Stimulated activated CD4-positive, alpha-beta T cell treated with anti-CD3 and anti-CD28 coated beads, Interleukin-1b, Interleukin-23, amount 100 ng/mL, for 1 hour (primary cell): ENCODE measurements at places on chromosomes 7 and 10.

DNA sequence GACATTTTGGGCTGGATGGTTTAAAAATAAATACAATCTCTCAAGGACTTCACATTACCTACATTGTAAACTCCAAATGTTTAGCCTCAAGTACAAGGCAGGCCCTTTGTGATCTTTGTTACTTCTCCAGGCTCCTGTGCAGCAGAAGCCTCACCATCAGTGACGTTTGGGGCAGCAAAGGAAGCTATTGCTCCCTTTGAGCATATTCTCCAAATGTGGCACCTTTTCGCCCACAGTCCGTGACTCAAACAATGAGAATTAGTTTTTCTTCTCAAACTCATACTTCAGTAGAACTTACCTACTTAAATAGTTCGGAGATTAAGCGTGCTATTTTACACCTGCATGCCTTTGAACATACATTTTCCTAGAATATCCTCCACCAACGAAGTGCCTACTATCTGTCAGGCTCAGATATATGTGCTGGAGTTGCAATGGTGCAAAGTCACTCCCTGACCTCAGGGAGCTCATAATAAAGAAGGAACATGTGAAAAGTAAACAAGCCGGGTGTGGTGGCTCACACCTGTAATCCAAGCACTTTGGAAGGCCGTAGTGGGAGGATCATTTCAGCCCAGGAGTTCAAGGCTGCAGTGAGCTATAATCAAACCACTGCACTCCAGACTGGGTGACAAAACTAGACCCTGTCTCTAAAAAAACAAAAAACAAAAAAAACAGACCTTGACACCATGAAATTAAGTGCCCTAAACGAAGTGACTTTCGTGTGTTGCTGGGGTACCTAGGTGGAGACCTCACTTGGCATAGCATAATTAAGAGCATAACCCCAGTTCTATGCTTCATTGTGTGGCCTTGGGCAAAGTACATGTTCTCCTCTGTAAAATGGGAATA is 1.2 kb upstream of the ABCF2 start:
- no peak for DNase-seq

- DNase-seq = no peak
Measured at GRCh38 chr10:63866747-63867140, 345.5 kb downstream of the REEP3 start.

- no peak for DNase-seq
Measured at GRCh38 chr10:36173364-36173763, 531.3 kb upstream of the FZD8 start.

GRCh38 chr7:133497061-133497460 is 244.2 kb downstream of the EXOC4 start:
- no peak for DNase-seq

DNA sequence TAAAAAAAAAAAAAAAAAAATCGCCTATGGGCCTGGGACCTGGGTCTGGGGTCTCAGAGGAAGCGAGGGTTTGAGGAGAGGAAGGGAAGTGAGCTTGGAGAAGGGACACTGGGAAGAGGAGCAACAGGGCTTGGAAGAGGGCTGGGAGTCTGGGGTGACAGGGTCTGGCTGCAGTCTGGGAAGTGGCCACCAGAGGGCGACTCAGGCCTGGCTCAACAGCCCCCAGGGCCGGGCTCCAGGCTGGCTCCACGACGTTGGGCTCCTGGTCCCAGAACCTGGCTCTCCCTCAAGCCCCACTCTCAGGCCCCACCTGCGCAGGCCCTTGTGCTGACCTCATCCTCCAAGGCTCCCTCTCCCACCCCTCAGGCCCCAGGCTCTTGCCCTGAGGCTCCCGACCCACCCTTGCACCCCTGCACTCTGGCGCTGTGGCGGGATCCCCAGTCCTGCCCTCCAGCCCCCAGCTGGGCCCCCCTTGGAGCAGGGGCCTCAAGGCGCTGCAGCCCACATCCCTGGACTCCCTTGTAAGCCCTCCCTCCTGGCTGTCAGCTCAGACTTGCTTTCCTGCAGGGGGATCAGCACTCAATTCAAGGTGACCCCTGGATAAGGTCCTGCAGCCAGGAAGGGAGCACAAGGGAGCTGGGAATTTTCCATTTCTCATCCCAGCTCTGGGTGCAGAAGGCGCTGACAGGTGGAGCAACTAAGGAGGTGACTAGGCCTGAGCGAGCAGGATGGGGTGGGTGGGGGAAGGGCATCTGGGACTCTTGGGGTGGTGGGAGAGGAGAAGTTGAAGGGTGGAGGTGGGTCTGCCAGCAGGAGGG is 5.4 kb upstream of the SPACDR start:
- peak; percentile 73 for DNase-seq

DNA sequence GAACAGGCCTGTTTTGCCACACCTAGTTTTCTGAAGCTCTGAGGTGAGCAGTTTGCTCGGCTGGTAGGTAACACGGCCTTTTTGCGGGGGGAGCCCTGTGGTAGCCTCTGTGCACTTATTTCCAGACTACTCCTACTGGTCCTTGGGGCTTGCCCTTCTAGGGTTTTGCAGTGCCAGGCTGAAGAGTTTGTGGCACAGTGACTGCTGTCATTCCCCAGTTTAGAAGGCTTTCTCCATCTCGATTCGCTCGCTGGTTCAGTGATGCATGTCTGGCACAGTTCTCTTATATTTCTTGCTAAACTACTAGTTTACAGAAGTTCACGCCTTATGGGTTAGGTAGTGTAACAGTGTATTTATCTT is 711 bp downstream of the KIF20B start:
- no peak for DNase-seq

- no peak for DNase-seq
Measured at GRCh38 chr10:110617425-110618229, 26.5 kb upstream of the RBM20 start.

DNA sequence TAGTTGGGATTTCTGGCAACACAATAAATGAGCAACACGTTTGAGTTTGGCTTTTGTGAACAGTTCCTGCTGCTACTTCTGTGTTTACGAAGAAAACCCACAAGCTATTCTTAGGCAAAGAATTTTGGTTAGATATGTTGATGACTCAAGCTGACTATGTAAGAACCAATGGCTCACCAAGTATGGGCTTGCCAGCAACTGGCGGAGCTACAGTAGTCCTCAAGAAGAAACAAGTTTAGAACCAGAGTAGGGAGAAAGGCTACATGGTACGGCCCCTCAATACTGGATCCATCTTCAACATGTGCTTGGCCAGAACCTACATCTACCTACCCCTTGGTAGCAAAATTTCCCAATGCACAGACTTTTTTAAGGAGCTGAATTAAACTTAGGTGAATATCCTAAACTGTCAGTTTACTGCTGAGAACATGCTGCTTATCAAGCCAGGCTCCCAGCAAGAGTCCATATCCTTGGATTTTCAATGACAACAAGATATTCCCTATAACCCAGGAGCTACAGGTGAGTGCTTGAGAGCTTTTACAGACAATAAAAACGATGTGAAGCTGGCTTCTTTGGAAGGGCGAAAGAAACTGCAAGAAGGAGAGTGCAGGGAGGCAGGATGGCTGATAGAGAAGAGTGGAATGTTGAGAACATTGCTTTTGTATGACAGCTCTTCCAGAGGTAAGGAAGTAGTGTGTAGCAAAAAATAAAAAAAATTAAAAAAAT is 74.3 kb upstream of the ASAH2 start:
- no peak for DNase-seq

- DNase-seq = no peak
Measured at GRCh38 chr10:48710647-48711275, 26.1 kb downstream of the WDFY4 start.

DNA sequence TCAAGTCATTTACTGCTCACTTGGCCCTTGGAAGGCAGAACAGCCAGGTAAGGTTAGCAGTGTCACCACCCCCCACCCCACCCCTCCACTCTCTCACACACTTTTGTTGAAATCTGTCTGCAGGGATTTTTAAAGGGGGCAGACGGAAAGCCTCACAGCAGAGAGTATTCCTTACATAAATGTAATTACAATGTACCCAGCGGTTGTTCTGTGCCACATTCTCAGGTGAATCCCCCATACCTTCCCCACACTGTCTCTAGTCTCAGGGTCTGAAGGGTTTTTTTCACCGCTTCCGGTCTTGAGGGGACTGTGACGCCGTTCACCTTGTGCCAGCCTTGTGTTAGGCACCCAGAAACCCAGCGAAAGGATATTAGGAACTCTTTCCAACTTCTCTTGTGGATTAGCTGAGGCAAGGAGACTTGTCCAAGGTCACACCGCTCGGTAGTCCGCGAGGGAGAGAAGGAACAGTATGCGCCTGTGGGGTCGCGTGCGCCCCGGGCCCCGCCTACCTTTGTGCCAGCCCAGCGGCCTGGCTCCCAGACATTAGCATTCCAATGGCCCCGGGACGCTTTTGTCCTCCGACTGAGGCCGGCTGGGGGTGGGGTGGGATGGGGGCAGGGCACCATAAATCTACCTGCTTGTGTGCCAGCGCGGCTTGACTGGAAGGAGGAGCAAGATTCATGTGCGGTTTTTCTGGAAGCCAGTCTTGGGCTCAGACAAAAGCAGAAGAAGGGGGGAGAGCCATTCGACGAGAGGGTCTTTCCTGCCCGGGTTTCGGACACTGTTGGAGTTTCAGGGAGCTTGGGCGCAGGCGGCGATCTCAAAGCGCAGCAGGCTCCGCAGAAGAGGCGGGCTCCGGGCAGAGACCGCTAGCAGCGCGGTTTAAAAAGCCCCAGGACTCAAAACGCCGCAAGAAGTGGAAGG is 4.5 kb downstream of the NEUROG3 start:
- no peak for DNase-seq

GRCh38 chr10:102316421-102316820 is 71.1 kb downstream of the GBF1 start:
- DNase-seq = no peak

GRCh38 chr10:35558276-35558675 is 46.9 kb upstream of the GJD4 start:
- no peak for DNase-seq

- no peak for DNase-seq
Measured at GRCh38 chr10:110011681-110012080, 3.9 kb downstream of the ADD3 start.

GRCh38 chr10:118520116-118520742 is 75.2 kb downstream of the PRLHR start:
- DNase-seq = no peak

DNA sequence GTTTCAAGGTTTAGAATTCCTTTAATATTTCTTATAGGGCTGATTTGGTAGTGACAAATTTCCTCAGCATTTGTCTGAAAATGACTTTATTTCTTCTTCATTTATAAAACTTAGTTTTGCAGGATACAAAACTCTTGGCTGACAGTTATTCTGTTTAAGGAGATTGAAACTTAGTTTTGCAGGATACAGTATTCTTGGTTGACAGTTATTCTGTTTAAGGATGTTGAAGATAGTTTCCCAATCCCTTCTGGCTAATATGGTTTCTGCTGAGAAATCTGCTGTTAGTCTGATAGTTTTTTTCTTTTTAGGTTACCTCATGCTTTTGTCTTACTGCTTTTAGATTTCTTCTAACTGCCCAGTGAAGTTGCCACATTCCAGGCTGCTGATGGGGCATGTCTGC is 186.8 kb downstream of the ITGB1 start:
- DNase-seq = no peak

DNA sequence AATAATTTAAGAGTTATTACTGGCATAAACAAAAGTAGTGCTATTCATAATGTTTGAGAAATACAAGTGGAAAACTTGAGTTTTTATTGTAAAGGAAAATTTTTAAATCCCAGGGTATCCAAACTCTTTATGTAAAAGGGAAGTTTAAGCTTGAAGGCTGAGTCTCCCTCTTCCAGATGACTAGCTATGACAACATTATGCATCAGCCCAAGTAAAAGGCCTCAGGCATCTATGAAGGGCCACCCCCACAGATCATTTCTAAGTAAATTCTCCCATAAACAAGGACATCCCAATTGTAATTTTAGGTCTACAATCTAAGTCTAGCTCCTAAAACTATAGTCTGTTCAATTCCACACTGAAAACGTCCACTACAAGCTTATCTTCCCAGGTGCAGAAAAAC is 166.2 kb upstream of the STEAP1 start:
- DNase-seq = no peak

DNA sequence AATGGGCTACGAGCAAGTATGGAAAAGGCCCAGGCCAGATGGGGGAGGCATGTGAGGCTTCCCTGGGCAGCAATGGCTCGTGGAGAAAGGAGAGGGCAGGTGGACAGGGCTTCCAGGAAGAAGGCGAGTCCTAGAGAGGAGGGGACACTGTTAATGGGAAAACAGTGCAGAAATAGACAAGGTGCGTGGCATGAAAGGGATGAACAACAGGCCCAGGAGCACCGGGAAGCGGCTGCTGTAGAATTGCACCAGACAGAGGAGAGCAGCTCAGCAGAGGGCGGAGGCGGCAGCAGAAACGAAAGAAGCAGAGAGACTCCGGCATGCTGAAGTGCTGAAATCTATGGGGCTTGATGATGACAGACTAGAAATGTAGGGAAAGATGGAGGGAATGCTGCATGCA is 102.1 kb downstream of the PIP4K2A start:
- no peak for DNase-seq

GRCh38 chr10:72253578-72253977 is 20.1 kb upstream of the DDIT4 start:
- DNase-seq = no peak

DNA sequence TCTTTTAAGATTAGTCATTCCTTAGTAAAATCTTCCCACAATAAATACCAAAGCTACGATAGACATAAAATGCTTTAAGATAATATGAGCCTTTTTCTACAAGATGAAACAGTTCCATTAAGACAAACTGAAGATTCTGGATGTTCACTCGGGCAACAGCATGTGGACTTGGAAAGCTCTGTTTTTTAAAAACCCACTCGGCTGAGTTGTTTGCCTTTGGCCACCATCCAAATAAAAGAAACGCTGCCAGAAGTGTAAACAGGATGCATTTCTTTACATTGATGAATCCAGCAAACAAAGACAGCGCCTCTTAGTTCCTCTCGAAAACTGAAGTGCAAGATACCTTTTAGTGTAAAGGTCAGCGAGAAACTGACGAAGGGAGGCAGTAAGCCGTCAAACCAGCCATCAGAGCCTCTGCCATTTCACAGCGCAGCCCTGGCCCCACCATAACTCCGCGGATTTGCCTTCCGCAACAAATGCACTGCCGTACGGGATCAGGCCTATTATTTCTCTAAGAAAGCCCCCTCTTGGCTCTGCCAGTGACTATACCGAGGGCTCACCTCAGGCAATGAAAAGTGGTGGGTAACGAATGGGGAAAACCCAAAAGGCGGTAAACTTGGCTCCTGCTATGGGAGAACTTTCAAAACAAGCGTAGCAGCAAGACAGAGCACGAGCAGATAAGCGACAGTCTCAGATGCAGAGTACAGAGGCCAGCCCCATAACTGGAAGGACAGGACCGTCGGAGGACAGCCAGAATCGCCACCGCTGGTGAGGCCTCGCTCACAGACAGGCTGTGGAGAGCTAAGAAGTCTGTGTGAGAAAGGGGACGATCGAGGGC is 41.4 kb downstream of the GNA12 start:
- no peak for DNase-seq

- no peak for DNase-seq
Measured at GRCh38 chr7:28228396-28228795, 47.8 kb upstream of the JAZF1 start.

- DNase-seq = no peak
Measured at GRCh38 chr7:43666938-43667337, 62.4 kb downstream of the COA1 start.

GRCh38 chr7:112427984-112428383 is 22.3 kb upstream of the IFRD1 start:
- DNase-seq = no peak

GRCh38 chr10:12579954-12580858 is 230.9 kb downstream of the CAMK1D start:
- DNase-seq = no peak

- no peak for DNase-seq
Measured at GRCh38 chr10:75530299-75530698, 98.9 kb downstream of the LRMDA start.
